ENCODE measurements at places on chromosomes 4 and X.
A peak's percentile ranks its signal among the peaks of the same experiment; 100 is the strongest.

GRCh38 chr4:67558493-67558892, at the start of gene STAP1:
TSS of gene STAP1 (plus strand) at chr4:67558727. CDS start at chr4:67558810, 83 bp downstream.
- peak; percentile 53 for DNase-seq

- peak; percentile 93 for DNase-seq
Measured at GRCh38 chr4:184329659-184330400, 112.2 kb upstream of the ENPP6 start.

GRCh38 chrX:70525733-70526132, 81.1 kb downstream of the DLG3 start:
- DNase-seq, result no peak

DNA sequence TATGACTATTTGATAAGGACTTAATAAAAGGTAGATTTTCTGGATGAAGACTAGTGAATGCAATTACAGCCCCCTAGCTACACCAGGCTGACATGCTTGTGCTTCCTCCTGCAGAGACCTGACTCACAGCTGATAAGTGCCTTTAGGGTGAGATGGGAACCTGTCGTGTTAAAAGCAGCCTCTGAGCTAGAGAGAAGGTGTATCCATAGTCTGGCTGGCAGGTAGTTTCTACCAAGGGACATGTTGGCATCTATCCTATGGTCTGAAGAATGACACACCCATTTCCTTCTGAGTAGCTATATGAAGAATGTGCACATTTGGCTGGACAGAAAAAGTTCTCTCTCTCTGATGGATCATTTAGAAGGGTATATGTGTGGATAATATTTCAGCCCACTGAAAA, 64.1 kb downstream of the PARM1 start:
- DNase-seq, result no peak

GRCh38 chr4:150181536-150181935, 103.3 kb downstream of the DCLK2 start:
- DNase-seq, result no peak

GRCh38 chr4:102598762-102599374, 97.7 kb downstream of the NFKB1 start:
- DNase-seq, result peak; percentile 93

DNA sequence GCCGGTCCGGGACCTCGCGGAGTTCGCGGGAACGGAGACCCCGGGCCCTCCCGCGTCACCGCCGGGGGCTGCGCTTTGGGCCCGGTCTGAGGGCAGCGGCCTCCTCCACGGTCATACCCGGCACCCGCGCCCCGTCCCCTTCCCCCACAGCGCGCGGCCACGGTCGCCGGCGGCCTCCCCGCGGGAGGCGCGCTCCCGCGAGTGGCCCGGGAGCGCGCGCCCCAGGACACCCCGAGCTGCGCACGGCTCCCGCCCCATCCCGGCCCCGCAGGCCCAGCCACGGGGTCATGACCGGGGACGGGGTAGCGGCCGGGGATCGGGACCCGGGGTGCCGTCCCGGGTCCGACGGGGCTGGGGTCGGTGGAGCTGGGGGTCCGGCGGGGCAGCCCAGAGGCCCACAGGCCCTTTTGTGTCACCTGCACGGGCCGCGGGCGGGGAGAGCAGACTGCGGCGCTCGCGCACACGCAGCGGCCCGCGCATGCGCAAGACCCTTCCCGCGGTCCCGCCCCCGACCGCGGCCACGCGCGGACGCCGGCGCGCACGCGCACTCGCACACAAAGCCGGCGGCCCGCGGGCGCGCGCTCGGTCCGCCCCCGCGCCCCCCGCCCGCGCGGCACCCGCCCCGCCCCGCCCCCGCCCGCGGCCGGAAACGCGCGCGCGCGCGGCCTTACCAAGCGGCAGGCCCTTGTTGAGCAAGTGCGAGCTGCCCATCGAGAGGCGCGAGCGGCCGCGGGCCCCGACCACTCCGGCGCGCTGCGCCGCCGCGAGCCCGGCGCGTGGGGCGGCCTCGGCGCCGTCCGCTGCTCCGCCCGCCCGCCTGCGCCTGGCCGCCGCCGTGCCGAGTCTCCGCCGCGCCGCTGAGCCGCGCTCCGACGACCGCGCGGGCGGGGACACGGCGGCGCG, at the start of gene CTBP1:
Gene CTBP1, minus strand, starts transcription at position 886 of the 903 bp plus-strand sequence. CDS start 7,799 bp downstream, outside the sequence.
- peak; percentile 95 for DNase-seq

GRCh38 chr4:101785486-101785885, 5.0 kb upstream of the BANK1 start:
- DNase-seq, result no peak

DNA sequence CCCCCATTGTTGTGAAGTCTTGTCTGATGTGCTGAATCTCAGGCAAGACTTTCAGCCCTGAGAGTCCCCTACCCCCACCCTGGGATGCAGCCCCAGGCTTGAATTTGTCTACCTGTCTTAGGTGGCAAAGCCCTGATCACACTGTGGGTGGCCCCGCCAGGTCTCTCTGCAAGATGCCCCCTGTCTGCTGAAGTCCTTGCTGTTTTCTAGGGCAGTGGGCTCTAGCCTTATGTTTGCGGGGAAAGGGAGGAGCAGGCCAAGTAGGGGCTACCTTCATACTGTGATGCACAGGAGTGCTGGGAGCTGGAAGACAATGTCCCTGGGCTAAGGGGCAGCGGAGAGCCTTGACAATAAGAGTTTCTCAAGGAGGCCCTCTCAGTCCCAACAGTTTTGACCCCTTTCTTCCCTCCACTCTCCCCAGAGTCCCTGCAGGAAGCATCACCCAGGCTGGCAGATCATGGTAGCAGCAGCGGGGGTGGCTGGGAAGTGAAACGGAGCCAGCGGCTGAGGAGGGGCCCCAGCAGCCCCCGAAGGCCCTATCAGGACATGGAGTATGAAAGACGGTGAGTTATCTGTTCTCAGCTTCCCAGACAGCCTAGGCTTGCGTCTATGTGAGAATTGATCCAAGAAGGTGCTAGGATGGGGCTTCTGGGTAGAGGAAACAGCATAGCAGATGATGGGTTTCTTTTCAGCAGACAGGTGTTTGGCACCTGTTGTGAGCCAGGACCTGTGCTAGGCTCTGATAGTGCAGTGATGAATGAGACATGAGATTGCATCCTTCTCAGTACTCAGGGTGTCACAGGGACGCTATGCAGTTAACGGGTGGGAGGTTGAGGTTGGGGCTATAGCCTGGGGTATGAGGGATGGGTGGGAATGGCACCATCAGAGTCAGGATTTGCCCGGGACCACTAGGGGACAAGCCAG, 2.2 kb downstream of the RBM10 start:
- DNase-seq, result no peak

GRCh38 chrX:8194216-8194615, 23.1 kb upstream of the VCX2 start:
- no peak for DNase-seq

GRCh38 chrX:150483356-150483985, 85.0 kb upstream of the MTM1 start:
- DNase-seq, result peak; percentile 25

GRCh38 chr4:70927502-70928137, 25.5 kb downstream of the MOB1B start:
- peak; percentile 37 for DNase-seq

DNA sequence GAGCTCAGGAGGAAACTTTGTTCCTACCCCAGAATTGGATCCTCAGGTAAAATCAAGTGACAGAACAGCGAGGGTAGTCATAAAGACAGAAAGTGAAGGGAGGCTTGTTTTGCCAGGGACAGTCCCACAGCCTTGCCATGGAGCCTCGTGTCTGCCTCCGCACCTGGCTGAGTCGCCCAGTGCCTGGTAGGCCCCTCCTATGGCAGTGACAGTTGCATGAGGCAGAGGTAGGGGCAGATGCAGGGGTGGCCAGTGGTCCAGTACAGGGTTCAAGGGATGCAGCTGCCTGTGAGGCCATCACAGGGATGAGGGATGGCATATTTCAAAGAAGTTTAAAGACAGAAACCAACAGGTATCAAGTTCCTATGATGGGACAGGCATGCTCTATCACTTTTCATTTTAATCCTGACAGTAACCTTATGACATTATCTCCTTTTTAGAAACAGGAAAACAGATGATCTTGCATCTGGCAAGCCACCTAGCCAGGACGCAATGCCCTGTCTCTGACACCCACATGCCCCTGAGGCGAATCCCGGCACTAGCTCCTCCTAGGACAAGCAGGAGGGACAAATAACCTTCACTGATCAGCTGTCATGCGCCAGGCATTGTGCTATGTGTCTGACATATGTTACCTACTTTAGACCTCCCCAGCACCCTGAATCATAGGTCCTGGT, 127.4 kb upstream of the ENPP6 start:
- DNase-seq, result no peak

- DNase-seq, result no peak
Measured at GRCh38 chr4:84597450-84597849, 14.5 kb downstream of the CDS1 start.

- DNase-seq, result no peak
Measured at GRCh38 chr4:91454111-91454510, 849.7 kb upstream of the GRID2 start.

DNA sequence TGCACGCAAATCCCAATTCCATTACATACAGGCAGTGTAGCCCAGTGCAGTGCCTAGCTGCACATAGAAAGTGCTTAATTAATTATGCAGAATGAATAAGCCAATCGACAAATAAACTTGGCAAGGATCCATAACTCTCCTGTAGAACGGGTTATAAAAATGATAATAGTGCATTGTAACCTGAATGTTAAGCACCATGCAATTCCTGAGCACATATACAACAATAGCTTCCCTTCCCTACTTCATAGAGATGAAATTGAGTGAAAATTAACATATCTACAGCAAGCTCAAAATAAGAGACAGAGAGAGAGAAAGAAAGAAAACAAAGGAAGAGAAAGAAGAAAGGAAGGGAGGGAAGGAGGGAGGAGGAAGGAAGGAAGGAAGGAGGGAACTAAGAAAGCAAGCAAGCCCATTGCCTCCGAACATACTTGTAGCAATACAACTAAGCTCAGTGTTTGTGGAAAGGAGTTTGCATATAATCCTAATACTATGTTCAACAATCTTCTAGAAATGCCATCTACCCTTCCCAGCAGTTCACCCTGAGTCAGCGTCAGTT, 1074.0 kb upstream of the LCORL start:
- DNase-seq, result no peak

GRCh38 chr4:3766036-3766784, at the start of gene ADRA2C:
TSS of gene ADRA2C (plus strand) at chr4:3766385. CDS start at chr4:3766607, 222 bp downstream.
- DNase-seq, result no peak

- no peak for DNase-seq
Measured at GRCh38 chrX:24203072-24203808, 53.7 kb downstream of the ZFX start.

- no peak for DNase-seq
Measured at GRCh38 chrX:151966236-151966635, 8.2 kb downstream of the GABRE start.

DNA sequence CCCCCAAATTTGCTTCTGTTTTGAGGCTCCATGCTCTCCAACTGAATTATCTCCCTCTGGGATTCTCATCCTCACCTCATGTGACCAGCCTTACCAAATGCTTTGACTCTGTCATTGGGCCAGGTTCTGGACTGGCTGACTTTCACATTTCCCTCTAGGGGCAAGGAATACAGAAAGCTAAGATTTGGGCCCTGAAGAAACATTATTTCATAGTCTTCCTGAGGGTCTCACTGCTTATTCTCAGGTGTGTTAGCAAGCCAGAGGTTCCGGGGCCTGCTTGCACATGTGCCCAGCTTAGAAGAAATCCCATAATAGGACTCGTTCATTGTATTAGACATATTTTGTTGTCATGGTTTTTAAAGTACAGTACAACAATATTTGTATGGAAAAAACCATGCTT, 62.6 kb upstream of the TEX13D start:
- DNase-seq, result no peak

GRCh38 chrX:74405973-74406489, 15.3 kb upstream of the SLC16A2 start:
- DNase-seq, result no peak

DNA sequence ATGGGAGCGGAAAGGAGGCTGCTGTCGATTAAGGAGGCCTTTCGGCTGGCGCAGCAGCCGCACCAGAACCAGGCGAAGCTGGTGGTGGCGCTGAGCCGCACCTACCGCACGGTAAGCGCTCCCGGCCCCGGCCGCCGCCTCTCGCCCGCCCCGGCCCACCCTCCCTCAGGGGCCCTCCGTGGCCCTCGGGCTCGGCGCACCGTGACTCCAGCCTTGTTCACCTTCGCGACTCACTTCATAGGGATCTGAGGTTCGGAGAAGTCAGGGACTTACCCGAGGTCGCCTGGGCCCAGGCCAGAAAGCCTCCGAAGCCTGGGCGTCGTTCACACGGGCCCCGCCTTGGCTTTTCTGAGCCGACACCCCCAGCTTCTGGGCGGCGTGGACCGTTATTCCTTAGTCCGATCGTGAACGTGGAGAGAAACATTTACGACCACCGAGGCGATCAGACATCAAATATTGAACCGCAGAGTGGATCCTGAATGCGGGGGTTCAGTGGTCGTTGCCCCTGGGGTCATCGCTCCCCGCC, 362 bp downstream of the NCAPG start:
- no peak for DNase-seq

GRCh38 chr4:59956366-59956765, 1243.8 kb upstream of the ADGRL3 start:
- DNase-seq, result no peak

DNA sequence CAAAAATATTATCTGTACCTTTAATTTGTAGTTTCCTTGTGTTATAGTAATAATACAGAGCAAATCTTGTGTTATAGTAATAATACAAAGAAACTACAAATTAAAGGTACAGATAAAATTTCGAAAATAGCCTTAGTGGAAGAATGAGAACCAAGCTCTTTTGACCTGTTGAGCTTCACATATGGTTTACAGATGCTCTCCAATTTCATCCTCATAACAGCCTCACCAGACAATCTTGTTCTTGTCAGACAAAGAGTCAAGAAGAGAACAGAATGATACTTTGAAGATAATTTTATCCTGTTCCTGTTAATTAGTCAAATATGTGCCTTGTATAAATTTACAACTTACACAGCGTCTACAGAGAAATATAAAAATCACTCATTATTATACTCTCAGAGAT, 12.8 kb downstream of the ATXN3L start:
- DNase-seq, result no peak

GRCh38 chr4:52743444-52744019, 7.7 kb downstream of the ERVMER34-1 start:
- DNase-seq, result no peak

DNA sequence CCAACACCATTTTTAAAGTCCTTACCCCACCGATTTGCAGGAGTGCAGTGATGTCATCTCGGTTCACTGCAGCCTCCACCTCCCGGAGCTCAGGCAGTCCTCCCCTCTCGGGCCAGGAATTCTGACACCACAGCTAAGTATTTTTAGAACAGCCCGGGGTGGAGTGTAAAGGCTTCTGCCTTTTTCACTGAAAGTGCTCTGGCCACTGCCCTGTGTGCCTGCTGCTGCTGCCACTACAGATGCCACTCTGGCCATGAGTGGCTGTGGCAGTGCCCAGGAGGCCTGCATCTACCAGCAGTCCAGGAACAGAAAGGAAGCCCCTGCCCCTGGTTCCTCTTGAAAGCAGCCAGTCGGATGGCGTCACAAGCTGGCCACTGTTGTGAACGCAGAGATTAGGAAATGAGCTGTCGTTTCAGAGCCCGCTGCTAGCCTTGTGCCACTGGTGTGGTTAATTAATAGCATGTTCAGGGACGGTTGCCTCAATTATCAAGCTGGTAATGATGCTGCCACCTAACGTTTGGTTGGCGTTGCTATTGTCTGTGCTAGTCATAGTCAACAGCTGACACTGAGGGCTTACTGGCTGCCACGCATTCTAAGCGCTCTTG, 23.6 kb upstream of the TBC1D14 start:
- DNase-seq, result peak; percentile 83
